ENCODE measurements at places on chromosomes 3 and 15.

DNA sequence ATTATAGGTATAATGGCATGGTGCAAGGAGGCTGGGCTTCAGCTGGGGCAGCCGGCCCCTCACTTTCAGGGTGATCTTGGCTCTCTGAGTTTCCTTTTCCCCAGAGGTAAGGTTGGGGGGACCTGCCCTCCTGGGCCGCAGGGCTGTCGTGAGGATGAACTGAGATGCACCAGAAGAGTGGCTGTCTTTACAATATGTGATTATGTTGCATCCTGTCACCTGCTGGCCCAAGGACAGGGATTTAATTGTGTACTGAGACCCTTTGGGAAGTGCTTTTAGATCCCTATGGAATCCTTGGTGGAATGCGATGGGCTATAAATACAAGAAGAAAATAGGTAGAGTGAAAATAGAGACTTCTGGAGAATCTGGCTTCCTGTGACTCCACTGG is 22.1 kb downstream of the ANAPC13 start:
- H3K27ac ChIP-seq = peak overlapping the region; percentile 66
- H3K36me3 ChIP-seq = no peaks in the 10 kb centered on the region
- no peak overlapping the region for H3K4me3 ChIP-seq

DNA sequence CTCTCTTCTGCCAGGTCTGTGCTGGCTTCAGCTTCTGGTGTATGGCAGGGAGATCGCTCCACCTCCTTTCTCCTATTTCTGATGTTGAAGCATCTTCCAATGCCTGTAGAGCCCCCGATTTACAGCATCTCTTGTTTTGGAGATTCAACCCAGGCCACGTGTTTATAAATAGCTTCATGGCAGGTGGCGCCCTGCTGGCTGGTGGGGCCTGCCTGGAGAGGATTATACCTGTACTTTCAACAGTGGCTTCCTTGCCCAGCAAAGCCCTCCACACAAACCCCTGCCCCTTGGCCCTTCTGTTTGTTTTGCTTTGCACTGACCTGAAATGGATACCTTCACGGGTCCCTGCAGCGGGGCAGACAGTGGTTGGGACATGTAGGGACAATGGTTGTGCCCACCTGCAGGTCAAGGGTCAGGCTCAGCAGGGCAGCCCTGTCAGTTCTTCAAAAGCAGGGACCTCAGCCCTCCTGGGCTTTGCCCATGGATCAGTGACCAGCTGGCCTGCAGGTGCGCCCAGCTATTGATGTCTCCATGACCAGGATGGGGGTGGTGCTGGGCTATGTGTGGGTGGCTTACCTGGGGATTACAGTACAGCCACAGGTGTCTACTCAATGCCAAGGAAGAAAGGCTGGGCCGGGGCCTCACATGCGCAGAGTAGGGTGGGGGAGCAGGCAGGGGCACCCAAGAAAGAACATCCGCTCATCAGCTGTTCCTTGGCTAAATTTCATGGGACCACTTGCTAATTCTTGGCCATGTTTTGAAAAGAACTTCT is 112.7 kb upstream of the PRR23C start:
- no peaks in the 10 kb centered on the region for H3K36me3 ChIP-seq
- no peak overlapping the region for H3K4me3 ChIP-seq
- H3K27me3 ChIP-seq = no peaks in the 10 kb centered on the region
- H3K27ac ChIP-seq = no peak overlapping the region

DNA sequence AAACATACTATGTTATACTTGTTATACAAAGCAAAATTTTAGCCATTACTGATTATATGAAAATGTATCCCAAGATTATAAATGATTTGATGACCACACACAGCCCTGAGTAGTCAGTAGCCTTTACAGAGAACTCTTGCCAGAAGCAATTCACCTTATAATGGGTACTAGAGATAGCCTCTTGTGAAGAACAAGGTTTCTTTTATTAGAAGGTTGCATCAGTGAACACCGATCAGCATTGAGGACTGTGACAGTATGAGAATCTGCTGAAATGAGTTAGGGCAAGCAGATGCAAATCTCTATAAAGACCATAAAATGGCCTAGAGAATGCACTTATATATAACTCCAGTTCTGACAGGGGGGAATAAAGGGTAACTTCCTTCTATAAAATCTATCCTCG is 10.1 kb downstream of the CDC25A start:
- H3K4me3 ChIP-seq = no peak overlapping the region
- H3K36me3 ChIP-seq = peaks cover 30% of the 10 kb centered on the region
- H3K4me1 ChIP-seq = no peaks in the 10 kb centered on the region
- H3K27ac ChIP-seq = no peak overlapping the region
- no peaks in the 10 kb centered on the region for H3K27me3 ChIP-seq
- DNase-seq = no peak

DNA sequence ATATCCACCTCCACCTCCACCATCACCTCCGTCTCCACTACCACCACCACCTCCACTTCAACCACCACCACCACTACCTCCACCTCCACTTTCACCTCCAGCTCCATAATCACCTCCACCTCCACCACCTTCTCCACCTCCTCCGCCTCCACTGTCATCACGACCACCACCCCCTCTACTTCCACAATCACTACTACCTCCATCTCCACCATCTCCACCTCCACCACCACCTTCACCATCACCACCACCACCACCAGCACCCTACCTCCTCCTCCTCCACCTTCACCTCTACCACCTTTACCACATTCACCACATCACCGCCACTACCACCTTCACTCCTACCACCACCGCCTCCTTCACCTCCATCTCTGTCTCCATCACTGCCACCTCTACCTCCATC is 435.7 kb downstream of the MCTP2 start:
- H3K27ac ChIP-seq = no peak overlapping the region
- H3K4me3 ChIP-seq = no peak overlapping the region
- H3K36me3 ChIP-seq = no peaks in the 10 kb centered on the region

GRCh38 chr15:100986158-100986896 is 67.2 kb downstream of the LRRK1 start:
- no peak overlapping the region for H3K27ac ChIP-seq
- no peak overlapping the region for H3K4me3 ChIP-seq
- DNase-seq = no peak

- peaks cover 2% of the 10 kb centered on the region for H3K4me1 ChIP-seq
- H3K27me3 ChIP-seq = no peaks in the 10 kb centered on the region
- no peak overlapping the region for H3K4me3 ChIP-seq
- no peak overlapping the region for H3K27ac ChIP-seq
- DNase-seq = peak; percentile 55
These were observed 79.2 kb upstream of the CCNL1 start for GRCh38 chr3:157239082-157239704.

DNA sequence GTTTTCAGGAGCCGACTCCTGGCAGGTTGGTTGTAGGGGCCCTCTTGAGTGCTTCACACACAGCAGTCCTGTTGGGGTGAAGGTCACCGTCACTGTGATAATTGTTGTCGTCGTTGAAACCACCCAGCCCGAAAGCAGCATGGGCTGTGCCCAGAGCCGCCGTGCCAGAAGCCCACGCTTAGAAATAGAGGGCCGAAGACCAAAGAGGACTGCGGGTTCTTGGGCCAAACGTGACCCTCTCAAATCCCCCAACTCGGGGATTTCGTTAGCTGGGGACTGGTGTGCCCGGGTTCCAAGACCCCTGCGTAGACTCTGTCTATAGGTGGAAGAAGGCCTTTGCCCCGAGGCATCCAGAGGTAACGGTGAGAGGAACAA is 7.5 kb upstream of the ADAMTS17 start:
- no peaks in the 10 kb centered on the region for H3K27me3 ChIP-seq
- no peak overlapping the region for H3K27ac ChIP-seq
- no peaks in the 10 kb centered on the region for H3K36me3 ChIP-seq

GRCh38 chr3:43023746-43024145 is 44.6 kb downstream of the GASK1A start:
- no peaks in the 10 kb centered on the region for H3K36me3 ChIP-seq
- H3K4me1 ChIP-seq = no peaks in the 10 kb centered on the region
- no peaks in the 10 kb centered on the region for H3K27me3 ChIP-seq
- no peak overlapping the region for H3K4me3 ChIP-seq
- DNase-seq = no peak

DNA sequence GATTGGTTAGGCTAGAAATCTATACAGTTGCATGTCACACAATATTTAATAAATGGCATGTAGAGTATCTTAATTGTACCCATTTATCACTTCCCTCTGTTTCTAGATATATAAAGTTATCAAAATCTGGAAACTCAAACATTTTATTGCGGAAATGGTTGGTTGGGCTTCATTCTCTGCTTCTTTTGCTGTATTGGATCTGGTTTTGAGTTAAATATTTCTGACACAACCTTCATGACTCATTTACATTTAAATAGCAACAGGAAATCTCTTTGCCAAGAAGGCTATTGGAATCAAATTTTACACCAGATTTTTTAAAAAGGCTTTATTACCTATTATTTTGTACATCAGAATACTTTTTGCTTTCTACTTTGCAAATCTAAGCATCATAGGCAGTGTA is 153.8 kb downstream of the EBLN2 start:
- H3K36me3 ChIP-seq = no peaks in the 10 kb centered on the region
- no peak for DNase-seq
- no peaks in the 10 kb centered on the region for H3K27me3 ChIP-seq
- no peak overlapping the region for H3K27ac ChIP-seq

- H3K4me1 ChIP-seq = no peaks in the 10 kb centered on the region
- H3K27me3 ChIP-seq = no peaks in the 10 kb centered on the region
- H3K36me3 ChIP-seq = no peaks in the 10 kb centered on the region
- no peak for DNase-seq
- H3K27ac ChIP-seq = no peak overlapping the region
- no peak overlapping the region for H3K4me3 ChIP-seq
These were observed 23.5 kb downstream of the MKRN3 start for GRCh38 chr15:23589012-23589411.

GRCh38 chr3:174973465-174973864 is 114.3 kb downstream of the NAALADL2 start:
- H3K4me1 ChIP-seq = no peaks in the 10 kb centered on the region
- no peaks in the 10 kb centered on the region for H3K27me3 ChIP-seq
- H3K27ac ChIP-seq = no peak overlapping the region
- no peaks in the 10 kb centered on the region for H3K36me3 ChIP-seq
- no peak overlapping the region for H3K4me3 ChIP-seq
- no peak for DNase-seq

- H3K27ac ChIP-seq = no peak overlapping the region
- no peak overlapping the region for H3K4me3 ChIP-seq
- H3K4me1 ChIP-seq = no peaks in the 10 kb centered on the region
- no peaks in the 10 kb centered on the region for H3K27me3 ChIP-seq
- peak; percentile 30 for DNase-seq
- H3K36me3 ChIP-seq = no peaks in the 10 kb centered on the region
These were observed 114.7 kb upstream of the LRTM1 start for GRCh38 chr3:55042591-55042990.

GRCh38 chr15:83062768-83063180 is 4.3 kb downstream of the BTBD1 start:
- H3K27me3 ChIP-seq = no peaks in the 10 kb centered on the region
- H3K4me3 ChIP-seq = no peak overlapping the region
- H3K36me3 ChIP-seq = peaks cover 4% of the 10 kb centered on the region
- no peak for DNase-seq
- no peak overlapping the region for H3K27ac ChIP-seq

GRCh38 chr15:94509259-94509658 is 277.9 kb downstream of the MCTP2 start:
- no peaks in the 10 kb centered on the region for H3K4me1 ChIP-seq
- H3K36me3 ChIP-seq = no peaks in the 10 kb centered on the region
- no peaks in the 10 kb centered on the region for H3K27me3 ChIP-seq
- H3K4me3 ChIP-seq = no peak overlapping the region
- no peak overlapping the region for H3K27ac ChIP-seq
- DNase-seq = no peak

DNA sequence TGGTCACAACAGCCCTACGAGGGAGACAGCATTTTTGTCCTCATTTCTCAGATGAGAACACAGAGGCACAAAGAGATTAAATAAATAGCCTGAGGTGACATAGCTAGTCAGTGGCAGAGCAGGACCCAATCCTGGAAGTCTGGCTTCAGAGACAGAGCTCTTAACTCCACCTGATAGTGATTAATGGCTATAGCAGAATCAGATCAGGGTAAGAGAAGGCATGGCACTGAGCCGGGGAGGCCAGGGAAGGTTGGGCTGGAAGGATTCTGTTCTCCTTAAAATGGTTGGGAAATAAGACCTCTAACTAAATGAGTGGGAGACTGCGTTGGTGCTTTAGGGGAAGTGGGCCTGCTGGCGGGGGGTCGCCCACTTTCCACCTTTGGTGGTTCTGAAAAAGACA is 104.5 kb downstream of the VGLL4 start:
- DNase-seq = no peak
- no peak overlapping the region for H3K4me3 ChIP-seq
- no peak overlapping the region for H3K27ac ChIP-seq
- H3K27me3 ChIP-seq = no peaks in the 10 kb centered on the region
- no peaks in the 10 kb centered on the region for H3K36me3 ChIP-seq

GRCh38 chr3:6447166-6447801 is 413.6 kb upstream of the GRM7 start:
- no peak for DNase-seq
- no peaks in the 10 kb centered on the region for H3K4me1 ChIP-seq
- H3K36me3 ChIP-seq = no peaks in the 10 kb centered on the region
- no peak overlapping the region for H3K4me3 ChIP-seq

GRCh38 chr3:194101592-194102432 is 34.1 kb upstream of the HES1 start:
- no peaks in the 10 kb centered on the region for H3K4me1 ChIP-seq
- no peak for DNase-seq
- no peaks in the 10 kb centered on the region for H3K36me3 ChIP-seq

DNA sequence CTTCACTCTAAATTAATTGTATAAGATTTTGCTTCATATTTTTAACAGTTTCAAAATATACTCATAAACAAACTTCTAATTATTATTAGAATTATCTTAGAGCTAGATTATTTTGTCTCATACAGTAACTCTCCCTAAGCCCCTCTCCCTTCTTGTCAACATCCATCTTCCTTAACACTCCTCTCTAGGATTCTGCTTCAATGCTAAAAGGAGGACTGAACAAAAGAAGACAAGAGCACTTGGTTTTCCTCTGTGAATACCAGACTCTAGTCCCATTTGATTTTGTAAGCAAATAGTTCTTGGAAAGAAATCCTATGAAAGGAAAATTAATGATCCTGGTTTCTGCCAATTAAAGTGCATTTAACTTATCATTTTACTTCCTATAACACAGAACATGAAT is 91.8 kb downstream of the KCNMB2 start:
- no peak for DNase-seq
- H3K4me3 ChIP-seq = no peak overlapping the region
- H3K4me1 ChIP-seq = no peaks in the 10 kb centered on the region
- no peak overlapping the region for H3K27ac ChIP-seq
- H3K36me3 ChIP-seq = no peaks in the 10 kb centered on the region

DNA sequence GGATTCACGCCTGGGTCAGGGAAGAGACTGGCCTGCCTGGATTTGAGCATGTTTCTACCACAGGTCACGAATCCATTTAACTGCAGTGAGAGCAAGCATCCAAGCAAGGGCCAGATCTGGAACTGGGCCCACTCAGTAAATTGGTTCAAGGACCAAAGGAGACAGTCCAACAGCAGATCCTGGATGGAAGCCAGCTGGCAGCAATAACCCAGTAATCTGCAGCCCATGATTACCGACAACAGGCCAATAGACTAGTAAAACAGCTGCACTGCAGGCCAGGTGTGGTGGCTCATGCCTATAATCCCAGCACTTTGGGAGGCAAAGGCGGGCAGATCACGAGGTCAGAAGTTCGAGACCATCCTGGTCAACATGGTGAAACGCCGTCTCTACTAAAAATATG is 11.8 kb downstream of the SAMD7 start:
- no peaks in the 10 kb centered on the region for H3K36me3 ChIP-seq
- DNase-seq = no peak
- H3K27ac ChIP-seq = no peak overlapping the region
- H3K27me3 ChIP-seq = peaks cover 15% of the 10 kb centered on the region
- H3K4me3 ChIP-seq = no peak overlapping the region

All from IMR-90 (cell line).